ENCODE measurements at places on chromosomes 2 and 18. TPM values are rescaled to one million over a fixed set of nuclear protein-coding genes. Genes with fewer than 3 reads are reported as not detected.

DNA sequence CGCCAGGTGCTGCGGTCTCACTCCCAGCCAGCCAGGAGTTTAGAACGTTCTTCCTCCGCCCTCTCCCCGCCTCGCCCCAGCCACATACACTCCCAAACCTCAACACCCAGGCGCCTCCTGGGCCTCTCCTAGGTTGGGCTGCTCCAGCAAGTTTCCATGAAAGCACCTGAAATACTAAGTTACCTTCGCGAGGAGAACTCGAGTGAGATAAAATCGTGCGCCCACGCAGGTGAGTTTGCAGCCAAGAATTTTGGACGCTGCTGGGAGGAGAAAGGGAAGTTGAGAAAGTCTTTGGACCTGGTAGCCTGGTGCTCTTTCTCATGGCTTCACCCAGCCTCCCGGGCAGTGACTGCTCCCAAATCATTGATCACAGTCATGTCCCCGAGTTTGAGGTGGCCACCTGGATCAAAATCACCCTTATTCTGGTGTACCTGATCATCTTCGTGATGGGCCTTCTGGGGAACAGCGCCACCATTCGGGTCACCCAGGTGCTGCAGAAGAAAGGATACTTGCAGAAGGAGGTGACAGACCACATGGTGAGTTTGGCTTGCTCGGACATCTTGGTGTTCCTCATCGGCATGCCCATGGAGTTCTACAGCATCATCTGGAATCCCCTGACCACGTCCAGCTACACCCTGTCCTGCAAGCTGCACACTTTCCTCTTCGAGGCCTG is at the start of gene GPR39:
Gene GPR39, plus strand, starts transcription at position 83 of the 673 bp plus-strand sequence.
- DNase-seq = no peak

GALR1 gene
- not detected for total RNA-seq

PID1 gene
- 54.2 TPM for total RNA-seq

CYP27A1 gene
- 264 TPM for total RNA-seq

DNA sequence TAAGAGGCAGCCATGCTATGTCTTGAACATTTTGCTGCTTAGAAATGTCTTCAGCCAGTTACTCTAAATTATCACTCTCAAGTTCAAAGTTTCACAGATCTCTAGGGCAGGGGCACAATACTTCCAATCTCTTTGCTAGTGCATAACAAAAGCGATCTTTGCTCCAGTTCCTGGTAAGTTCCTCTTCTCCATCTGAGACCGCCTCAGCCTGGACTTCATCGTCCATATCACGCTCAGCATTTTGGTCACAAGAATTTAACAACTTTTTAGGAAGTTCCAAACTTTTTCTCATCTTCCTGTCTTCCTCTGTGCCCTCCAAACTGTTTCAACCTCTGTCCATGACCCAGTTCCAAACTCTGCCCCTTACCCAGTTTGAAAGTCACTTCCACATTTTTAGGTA is 8.8 kb upstream of the SLC35F5 start:
- no peak for DNase-seq

DNA sequence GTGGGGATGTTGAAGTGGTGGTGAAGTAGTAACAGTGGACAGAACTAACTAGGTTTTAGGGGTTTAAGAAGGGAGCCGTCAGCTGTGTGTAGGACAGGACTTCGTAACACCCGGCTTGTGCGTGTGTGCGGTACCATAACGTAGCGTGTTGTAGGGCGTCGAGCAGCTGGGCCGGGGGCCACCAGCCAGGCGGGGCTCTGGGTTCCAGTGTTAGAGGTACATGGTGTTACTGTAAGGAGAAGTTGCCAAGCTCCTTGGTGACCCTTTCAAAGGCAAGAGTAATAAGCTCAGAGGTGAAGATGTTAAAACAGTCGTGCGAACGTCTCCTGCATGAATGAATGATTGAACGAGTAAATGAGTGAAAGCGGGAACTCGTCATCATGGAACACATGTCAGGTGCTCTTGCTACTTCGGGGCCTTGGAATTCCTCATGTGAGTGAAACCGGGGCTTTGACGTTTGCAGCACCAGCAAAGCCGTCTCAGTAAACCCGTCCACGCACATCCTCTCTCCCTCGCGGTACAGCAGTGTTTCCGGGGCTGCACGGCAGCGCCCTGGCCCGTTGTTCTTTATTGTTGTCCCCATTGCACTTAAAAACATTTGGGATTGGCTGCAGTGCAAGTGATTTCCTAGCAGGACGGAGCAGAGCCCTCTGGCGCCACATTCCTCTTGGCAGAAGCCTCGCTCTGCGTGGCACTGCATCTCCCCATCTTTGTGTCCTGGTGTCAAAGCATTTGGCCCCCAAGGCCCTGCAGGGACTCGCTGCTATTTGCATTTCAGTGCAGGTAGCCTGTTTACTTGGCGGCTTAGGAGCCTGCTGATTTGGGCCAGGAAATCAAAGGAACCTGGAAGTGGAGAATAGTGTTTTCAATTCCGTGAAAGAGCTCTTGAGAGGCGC is 115.0 kb downstream of the GBX2 start:
- no peak for DNase-seq

DNA sequence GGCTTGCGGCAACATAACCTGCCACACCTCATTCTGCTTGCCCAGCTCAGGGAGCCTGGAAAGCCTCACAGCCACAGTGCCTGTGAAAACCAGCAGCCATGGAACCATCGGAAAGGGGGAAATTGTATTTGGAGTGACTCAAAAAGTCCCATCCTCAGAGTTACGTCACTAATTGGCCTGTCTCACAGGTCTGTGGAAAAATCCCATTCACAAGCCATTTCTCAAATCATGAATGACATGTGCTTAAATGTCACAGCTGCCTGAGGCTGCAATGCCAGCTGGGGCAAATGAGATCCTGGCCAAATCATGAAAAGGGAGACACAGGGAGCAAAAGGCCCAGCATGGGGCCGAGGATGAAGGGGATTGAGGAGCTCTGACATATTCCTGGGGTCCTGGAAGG is 486.9 kb upstream of the RAB6C start:
- DNase-seq = no peak

GRCh38 chr2:225226441-225226840 is 173.1 kb upstream of the NYAP2 start:
- no peak for DNase-seq

- DNase-seq = no peak
These were observed 55.9 kb downstream of the CACNB4 start for GRCh38 chr2:152042636-152043615.

DNA sequence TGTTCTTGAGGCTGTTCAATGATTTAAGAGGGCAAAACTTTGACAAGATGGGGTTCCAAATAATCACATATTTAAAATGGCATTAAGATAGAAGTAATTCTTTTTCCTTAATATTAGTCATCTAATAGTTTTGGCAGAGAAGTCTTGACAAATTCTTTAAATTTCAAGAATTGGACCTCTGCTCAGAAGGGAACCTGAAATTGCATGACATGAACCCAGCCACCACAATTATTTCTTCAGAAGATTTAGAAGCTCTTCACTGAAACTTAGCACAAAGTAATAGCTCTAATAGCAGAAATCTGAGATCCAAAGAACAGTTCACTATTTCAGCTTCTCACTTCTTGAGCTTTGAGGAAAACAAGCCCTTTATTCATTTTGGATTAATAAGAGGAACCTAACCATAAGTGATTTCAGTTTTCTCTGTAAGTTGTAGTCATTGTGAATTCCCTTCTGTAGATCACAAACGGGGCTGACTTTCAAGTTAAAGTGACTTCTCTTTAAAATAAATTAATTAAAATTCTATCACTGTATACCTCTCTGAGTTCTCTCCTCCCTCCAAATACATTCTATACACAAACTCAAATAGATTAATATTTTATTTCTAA is 100.6 kb upstream of the ITGA4 start:
- DNase-seq = no peak

CPO gene
- not detected for total RNA-seq

DNA sequence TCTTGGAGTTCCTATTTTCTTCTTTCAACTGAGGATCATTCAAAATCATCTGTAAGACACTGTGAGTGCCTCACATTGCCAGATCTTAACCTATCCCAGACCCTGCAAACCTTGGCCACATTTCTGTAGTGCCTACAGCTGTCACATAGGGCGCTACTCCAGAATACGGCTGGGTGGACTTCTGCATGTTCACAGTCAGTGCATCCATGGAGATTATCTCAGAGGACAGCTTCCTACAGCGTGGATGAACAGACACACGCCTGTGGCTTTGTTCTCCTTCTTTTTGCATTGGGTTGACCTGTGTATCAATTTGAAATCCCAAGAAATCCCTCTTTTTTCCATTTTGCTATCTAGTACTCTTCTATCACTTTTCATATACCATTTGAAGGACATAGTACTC is 1.9 kb upstream of the KLHL29 start:
- DNase-seq = no peak

GPR75 gene
- total RNA-seq = 1.5 TPM

- peak; percentile 73 for DNase-seq
These were observed 20.5 kb upstream of the ZNF236 start for GRCh38 chr18:76801567-76802505.

CPS1 gene
- total RNA-seq = 1,407 TPM

- DNase-seq = no peak
These were observed 146.3 kb downstream of the GCA start for GRCh38 chr2:162490052-162490717.

All from right lobe of liver (tissue), 6 donors.